Small intestine (tissue), 16 donors: ENCODE measurements at places on chromosomes 6 and 20. TPM values are rescaled to one million over a fixed set of nuclear protein-coding genes. Genes with fewer than 3 reads are reported as not detected.

The PNPLA1 gene
- polyA plus RNA-seq: 2.4 TPM

The FLRT3 gene
- 3.8 TPM for polyA plus RNA-seq

DNA sequence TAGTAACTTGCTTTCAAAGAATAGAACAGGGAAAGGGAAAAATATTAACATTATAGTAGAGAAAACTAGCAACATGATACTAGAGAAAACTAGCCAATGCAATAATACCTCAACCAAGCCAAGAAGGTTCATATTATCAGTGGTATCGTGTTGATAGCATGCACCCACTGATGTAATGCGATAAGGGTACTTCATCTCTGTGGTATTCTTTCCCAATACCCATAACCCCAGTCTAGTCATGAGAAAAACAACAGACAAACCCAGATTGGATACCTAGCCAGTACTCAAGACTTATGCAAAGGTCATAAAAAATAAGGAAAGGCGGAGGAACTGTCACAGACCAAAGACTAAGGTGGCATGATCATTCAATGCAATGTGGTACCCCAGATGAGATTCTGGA lies 21.0 kb downstream of the BLOC1S5 start:
- no peak for DNase-seq
- no peak overlapping the region for H3K4me3 ChIP-seq
- no peak overlapping the region for H3K27ac ChIP-seq
- no peaks in the 10 kb centered on the region for H3K4me1 ChIP-seq
- peaks cover 2% of the 10 kb centered on the region for H3K36me3 ChIP-seq

- H3K4me3 ChIP-seq: no peak overlapping the region
- H3K4me1 ChIP-seq: peaks cover 2% of the 10 kb centered on the region
- H3K36me3 ChIP-seq: no peaks in the 10 kb centered on the region
- H3K27me3 ChIP-seq: no peaks in the 10 kb centered on the region
- no peak for DNase-seq
Observed at GRCh38 chr20:52941808-52942207, 30.4 kb upstream of the TSHZ2 start.

DNA sequence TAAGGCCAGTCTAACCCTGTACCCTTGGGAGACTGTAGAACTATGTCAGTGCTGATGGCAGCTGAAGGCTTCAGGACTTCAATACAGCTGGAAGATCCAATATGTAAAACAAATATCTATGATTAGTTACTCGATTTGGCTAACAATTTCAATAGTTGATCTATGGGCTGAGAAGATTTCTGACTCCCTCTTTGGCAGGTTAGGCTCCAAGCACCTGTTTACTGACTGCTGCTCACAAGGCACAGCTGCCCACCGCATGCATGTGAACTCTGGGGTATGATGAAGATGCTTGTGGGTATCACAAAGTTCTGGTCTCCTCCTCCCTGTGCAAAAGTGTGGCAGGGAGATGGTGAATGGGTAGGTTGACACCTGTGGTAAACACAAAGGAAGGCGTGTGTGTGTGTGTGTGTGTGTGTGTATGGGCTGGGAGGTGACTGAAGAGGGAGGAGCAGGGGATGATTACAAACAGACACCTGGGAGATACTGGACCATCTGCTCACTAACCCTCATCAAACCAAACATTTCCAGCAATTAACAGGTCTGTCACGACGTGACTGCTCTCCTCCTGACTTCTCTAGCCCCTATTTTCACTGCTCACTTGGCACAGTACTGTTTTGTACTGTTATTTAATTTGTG lies 18.1 kb downstream of the ELMO2 start:
- H3K27me3 ChIP-seq: no peaks in the 10 kb centered on the region
- H3K27ac ChIP-seq: no peak overlapping the region
- H3K36me3 ChIP-seq: peaks cover 28% of the 10 kb centered on the region

GRCh38 chr6:27693766-27694546 lies 218.2 kb downstream of the OR2B2 start:
- H3K27ac ChIP-seq: peak overlapping the region; percentile 69
- no peaks in the 10 kb centered on the region for H3K27me3 ChIP-seq
- no peaks in the 10 kb centered on the region for H3K36me3 ChIP-seq

DNA sequence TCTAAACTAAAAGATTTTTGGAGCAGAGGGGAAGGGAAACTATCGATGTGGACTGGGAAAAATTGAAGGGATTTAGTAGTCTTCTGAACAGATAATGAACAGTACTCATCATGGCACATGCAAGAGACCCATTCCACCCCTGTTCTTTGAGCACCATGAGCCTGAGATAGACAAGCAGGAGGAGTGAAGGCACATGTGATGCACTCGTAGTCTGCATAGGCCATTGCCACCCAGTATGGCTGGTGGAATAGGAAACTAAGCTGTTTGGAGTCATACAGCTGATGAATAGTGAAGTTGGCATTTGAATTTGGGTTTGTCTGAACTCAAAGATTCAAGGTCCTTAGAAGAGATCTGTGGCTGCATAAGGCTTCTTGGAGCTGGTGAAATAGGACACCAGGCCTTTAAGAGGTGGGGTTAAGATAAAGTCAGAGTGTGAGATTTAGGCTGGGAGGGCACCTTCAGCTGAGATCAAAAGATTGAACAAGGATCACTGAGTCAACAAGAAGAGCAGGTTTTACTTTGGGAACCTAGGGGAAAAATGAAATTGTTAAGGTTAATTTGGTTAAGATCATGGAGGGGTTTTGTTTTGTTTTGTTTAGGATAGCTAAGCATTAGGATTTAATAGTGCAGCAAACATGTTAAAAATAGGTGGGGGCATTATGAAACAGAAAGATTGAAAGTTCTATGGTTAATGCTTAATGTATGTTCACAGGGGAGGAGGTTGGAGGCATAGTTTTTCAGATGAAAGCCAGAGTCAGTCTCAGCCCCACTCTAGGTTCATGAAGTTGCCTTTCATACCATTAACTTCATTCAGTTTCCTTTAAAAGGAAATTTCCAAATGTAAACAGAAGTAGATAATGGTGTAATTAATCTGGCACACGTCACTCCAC lies 148.8 kb downstream of the ARID1B start:
- H3K36me3 ChIP-seq: no peaks in the 10 kb centered on the region
- H3K4me1 ChIP-seq: peaks cover 6% of the 10 kb centered on the region
- no peak overlapping the region for H3K4me3 ChIP-seq
- no peaks in the 10 kb centered on the region for H3K27me3 ChIP-seq
- peak; percentile 16 for DNase-seq

DNA sequence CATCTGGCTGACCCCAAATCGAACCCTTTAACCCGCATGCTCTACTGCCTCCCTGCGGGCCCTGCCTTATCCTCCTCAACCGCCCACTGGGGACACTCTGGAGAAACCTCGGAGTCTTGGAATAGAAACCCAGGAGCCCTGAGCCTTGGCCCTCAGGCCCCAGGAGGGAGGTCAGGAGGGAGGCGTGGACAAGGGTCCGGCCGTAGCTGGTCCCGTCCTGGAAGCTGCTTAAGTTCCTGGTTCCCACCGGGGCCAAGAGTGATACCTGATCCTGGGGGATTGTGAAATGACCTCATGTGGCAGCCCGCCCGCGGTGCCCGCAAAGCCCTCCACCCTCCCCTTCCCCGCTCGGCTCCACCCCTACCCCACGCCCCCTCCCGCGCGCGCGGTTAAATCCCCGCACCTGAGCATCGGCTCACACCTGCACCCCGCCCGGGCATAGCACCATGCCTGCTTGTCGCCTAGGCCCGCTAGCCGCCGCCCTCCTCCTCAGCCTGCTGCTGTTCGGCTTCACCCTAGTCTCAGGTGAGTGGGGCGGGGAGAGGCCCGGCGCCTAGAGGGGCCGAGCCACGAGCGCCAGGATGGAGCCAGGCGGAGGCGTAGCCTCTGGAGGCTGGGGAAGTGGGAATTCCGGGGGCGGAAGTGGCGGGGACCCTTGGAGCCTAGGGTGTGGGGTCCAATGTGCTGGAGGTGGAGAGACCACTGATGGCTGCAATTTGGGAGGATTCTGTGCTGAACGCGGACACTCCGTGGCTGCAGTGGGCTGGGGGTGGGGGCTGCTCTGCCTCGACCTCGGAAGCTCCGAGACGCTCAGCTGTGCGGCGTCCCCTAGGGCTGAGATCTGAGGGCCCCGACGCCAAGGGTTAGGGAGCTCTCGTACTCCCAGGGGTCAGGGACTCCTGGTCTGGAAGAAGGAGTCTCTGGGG lies at the start of gene WFDC2:
Gene WFDC2, plus strand, starts transcription at position 418 of the 926 bp plus-strand sequence. Its CDS starts 29 bp downstream, at position 447.
- peaks cover 14% of the 10 kb centered on the region for H3K4me1 ChIP-seq
- H3K27ac ChIP-seq: peak within 1 kb of the TSS; percentile 66
- no peaks in the 10 kb centered on the region for H3K36me3 ChIP-seq
